NCI-H1092 (cell line): ENCODE measurements at places on chromosomes 11 and 22.
A peak's percentile ranks its signal among the peaks of the same experiment; 100 is the strongest.

DNA sequence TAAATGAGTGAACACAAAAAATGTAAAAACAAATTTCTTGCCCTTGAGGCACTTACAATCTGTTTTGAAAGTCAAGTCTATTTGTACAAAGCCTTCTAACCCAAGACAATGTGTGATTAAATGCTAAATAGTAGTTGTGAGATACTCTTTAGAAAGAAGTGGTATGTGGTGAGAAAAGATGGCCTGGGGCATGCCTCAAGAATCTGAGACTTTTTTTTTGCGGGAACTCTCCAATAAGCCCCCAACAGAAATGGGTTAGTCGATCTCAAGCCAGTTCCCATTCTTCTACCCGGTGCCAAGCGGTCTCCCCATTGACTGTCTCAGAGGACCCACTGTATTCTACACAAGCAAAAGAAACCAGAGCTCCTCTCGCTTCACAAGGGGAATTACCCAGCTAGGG, 26.9 kb upstream of the TBCEL start:
- DNase-seq: no peak

DNA sequence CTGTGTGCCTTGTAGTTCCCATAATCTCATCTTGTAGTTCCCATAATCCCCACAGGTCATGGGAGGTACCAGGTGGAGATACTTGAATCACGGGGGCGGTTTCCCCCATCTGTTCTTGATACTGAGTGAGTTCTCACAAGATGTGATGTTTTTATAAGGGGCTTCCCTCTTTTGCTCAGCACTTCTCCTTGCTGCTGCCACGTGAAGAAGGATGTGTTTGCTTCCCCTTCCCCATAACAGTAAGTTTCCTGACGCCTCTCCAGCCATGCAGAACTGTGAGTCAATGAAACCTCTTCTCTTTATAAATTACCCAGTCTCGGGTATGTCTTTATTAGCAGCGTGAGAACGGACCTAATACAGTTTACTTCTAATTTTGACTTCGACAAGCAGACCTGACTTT, 14.0 kb upstream of the SMIM38 start:
- no peak for DNase-seq

DNA sequence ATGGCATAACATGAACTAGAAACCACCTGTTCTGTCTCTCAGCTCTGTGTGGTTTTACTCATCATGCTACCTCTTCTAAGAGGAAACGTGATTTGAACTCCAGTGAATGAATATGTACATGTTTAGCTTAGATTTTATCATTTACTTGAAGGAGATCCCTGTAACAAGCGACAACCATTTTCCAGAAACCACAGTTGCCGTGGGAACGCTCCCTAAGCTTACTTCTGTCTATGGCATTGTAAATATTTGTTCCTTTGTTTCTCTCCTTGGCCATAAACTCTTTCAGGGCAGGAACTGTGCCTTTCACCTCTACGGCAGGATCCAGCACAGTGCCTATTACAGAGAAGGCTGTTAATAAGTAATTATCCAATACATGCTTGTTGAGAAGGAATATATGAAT, 17.1 kb upstream of the TPH1 start:
- no peak for DNase-seq

DNA sequence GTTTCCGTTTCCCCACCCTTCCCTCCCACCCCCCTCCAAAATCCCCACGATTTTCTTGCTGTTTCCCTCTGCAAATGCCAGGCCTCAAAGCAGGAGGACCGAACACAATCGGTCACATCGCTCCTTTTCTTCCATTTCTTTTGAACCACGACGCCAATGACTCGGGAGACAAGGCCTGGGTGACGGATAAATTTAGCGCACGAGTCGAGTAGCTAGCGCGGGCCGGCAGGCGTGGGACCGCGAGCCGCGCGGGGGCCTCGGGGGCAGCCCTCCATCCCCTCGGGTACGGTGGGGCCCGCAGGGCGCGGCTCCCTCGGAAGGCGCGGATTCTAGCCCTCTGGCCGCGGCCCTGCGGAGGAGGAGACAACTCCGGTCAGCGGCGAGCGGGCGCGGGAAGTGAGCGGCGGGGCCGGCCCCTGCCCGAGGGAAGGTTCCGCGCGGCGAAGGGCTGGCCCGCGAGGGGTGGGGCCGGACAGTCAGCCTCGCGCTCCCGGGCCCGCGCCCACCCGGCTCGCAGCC, 414 bp downstream of the JOSD1 start:
- peak; percentile 12 for DNase-seq

DNA sequence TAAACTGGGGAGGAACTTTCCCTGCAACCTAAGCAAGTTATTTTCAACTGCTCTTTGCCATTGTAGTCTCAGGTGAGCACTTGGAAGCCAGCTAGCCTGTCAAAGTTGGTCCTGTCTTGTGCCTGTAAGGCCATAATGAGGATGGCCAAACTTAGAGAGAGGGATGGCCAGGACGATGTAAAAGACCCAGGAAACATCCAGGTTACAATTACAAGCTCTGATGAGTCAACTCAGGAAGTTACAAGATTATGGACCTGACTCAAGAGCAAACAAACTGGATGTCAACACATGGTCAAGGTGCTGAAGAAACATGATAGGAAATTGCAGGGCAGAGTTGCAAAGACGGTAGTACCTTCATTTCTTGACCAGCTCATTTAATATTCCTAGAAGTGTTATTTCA, 1.6 kb downstream of the GTPBP1 start:
- no peak for DNase-seq

DNA sequence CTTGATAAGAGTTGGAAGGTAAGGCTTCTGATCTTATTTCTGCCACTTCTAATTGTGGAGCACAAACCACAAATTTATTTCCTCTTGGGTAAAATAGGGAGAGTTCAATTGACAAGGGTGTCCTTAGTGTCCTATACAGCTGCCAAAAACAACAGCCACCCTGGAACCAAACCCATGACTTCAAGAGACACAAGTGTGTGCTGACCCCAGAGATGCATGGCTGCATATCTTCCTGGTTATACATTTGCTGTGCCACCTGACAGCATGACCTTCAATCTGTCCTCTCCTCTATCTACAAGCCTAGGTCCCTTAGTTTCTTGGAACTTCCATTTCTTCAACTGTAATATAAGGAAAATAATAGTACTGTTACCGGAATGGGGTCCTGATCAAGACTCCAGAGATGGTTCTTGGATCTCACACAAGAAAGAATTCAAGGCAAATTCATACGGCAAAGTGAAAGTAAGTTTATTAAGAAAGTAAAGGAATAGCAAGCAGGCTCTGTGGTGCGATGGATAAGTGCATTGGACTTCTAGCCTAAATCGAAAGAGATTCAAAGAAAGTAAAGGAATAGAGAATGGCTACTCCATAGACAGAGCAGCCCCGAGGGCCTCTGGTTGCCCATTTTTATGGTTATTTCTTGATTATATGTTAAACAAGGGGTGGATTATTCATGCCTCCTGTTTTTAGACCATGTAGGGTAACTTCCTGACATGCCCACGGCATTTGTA, 15.5 kb upstream of the TMEM123 start:
- DNase-seq: no peak

- no peak for DNase-seq
Observed at GRCh38 chr11:95725196-95725595, 64.4 kb downstream of the FAM76B start.

- DNase-seq: no peak
Observed at GRCh38 chr22:45547731-45548130, 45.0 kb downstream of the FBLN1 start.

GRCh38 chr11:94558932-94559331, 8.2 kb upstream of the PIWIL4 start:
- DNase-seq: no peak

- no peak for DNase-seq
Observed at GRCh38 chr22:28958611-28959010, 75.2 kb downstream of the ZNRF3 start.

DNA sequence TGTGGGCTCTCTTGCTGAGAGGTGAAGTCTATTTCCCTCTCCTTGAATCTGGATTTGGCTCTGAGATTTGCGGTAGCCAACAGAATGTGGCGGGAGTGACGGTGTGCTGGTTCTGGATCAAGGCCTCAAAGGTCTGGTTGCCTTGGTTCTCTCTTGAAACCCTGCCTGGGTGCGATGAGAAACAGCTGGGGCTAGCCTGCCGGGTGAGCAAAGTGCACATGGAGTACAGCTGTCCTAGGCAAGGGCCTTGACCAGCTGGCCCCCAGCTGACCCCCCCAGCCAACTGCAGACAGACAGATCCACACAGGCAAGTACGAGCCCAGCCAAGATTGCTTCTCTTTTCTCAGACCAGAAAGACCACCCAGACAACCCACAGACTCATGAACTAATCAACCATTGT, 10.8 kb downstream of the SUN2 start:
- DNase-seq: no peak

DNA sequence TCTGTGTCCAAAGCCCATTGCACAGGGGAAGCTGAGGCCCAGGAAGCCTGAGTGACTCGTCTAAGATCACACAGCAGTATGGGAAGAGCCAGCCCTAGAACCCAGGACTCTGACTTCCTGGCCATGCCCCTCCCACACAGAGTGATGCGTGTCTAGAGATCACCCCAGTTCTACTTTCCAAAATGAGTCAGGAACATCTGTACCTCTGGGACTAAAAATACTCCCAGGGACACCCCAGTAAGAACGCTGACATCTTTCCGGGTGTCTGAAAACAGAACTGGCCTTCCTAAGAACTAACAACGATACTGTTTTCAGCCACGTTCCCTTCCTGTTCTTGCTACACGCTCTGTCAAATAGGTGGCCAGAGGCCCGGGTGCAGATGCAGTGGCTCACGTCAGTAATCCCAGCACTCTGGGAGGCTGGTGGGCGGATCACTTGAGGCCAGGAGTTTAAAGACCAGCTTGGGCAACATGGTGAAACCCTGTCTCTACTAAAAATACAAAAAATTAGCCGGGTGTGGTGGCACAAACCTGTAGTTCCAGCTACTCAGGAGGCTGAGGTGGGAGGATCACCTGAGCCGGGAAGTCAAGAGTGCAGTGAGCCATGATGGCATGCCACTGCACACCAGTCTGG, 21.7 kb upstream of the PDGFB start:
- DNase-seq: no peak

DNA sequence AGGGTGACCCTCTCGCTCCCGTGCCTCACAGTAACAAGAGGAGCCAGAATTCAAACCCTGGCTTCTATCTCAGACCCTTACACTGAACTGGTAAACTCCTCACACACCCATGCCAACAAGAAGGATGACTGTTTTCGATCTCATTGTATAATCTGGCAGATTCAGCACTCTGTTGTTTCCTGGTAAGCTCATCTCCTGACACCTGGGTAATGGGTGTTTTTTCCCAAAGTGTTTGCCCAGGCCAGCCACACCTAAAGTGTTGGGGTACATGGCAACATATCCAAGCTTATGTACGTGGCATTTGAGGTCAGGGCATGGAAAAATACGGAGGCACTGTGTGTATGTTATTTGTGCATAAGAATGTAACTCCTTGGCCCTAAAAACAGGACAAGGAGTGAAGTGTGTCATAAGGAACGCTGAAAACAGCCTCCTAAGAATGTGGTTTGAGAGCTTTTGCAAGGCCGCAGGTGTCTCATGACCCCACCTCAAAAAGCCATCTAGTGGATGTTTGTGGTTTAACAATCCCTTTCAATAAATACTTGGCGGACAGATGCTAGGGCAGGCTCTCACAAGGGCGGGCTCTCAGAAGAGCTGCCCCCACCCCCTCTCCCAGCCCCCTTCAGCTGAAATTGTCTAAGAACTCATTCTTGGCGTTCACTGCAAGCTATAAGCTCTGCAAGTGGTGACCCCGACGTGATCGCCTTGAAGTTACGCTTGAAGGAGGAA, at the start of gene MS4A15:
Gene MS4A15, plus strand, starts transcription at position 561 of the 726 bp plus-strand sequence. CDS start 6,867 bp downstream, outside the sequence.
- no peak for DNase-seq

- no peak for DNase-seq
Observed at GRCh38 chr11:67654225-67654624, 3.7 kb upstream of the ACY3 start.

DNA sequence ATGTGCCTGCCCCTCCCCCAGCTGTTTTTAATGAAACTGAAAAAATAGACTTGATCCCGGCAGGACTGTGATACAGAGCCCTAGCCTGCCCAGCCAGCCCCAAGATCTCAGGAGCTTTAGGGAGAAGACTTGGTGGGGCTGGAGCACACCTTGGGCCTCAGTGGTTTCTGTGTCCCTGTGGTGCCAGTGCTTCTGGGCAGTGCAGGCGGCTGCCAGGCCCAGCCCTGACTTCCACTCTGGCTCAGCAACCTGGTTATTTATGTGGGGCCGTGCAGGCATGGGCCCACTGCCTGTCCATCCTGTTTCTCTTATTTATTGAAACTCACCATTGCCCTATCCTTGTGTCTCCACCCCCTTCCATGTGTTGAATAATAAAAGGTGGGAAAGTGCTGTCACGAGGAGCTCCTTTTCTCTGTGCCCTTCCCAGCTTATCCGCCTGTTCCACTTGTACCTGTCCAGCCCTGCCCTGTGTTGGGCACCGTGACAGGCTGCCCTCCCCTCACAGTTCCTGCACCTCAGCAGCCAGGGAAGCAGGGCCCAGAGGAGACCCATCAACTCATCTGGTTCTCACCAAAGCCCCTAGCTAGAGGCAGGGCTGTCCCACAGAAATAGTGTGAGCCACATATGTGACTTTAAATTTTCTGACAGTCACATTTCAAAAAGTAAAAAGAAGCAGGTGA, 20.2 kb downstream of the RELT start:
- no peak for DNase-seq

- peak; percentile 54 for DNase-seq
Observed at GRCh38 chr11:4684631-4685285, 12.9 kb downstream of the OR51E2 start.

GRCh38 chr11:1988667-1989317, 8.8 kb downstream of the H19 start:
- no peak for DNase-seq

DNA sequence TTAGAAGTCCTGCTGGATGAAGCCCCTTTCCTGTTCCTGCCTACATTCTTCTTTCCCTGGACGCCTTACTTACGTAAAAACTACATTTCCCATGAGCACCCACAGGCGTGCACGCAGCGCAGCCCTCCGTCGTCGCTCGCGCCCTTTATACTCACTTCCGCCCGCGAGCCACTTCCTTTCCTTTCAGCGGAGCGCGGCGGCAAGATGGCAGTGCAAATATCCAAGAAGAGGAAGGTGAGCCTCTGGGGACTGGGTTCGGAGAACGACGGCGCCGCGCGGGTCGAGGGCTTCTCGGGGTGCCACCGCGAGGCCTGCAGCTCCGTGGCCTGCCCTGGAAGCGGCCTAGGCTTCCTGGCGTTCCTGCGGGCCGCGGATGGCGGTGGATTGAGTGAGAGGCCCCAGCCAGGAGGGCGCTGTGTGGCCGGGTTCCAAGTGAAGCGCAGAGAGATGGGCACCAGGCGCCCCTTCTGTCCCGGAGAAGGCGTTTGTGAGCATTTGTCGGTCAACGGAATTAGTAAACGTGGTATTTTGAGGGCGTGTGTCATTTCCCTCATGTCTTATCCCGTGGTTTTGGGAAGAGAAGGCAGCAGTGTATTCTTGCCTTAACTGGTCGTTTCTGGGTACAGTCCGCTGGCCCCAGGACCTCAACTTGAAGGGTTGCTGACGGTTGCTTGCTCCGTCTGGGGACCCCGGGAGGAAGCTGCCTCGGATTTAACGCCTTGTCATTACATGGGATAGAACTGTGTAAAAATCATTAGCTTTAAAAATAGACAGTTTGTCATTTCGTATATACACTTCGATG, at the start of gene RPS3:
Gene RPS3, plus strand, starts transcription at position 175 of the 802 bp plus-strand sequence. Its CDS starts 30 bp downstream, at position 205.
- DNase-seq: peak; percentile 95

DNA sequence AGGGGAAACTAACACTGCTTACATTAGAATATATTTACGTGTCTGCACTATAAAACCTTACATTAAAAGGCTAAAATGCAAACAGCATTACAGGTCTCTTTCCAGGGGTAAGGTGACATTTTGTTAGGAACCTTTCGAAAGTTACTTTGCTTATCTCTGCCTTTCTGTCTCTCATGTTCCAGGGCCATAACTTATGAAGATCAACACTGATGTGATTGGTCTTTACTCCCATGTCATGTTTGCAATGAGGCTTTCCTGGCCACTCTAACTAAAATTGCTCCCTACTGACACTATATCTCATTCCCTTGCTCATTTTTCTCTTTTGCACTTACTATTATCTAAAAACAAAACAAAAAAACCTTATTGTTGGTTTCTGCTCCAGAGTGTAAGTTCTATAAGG, 119.0 kb downstream of the JRKL start:
- DNase-seq: no peak
